ENCODE measurements at places on chromosomes 6 and 20. TPM values are rescaled to one million over a fixed set of nuclear protein-coding genes. Genes with fewer than 3 reads are reported as not detected.

- no peaks in the 10 kb centered on the region for H3K4me1 ChIP-seq
- H3K27me3 ChIP-seq: no peaks in the 10 kb centered on the region
- H3K4me3 ChIP-seq: no peak overlapping the region
- no peak overlapping the region for H3K27ac ChIP-seq
Observed at GRCh38 chr6:127539272-127539671, 20.1 kb upstream of the MTCL3 start.

Gene NFYA
- 17.1 TPM for total RNA-seq

DNA sequence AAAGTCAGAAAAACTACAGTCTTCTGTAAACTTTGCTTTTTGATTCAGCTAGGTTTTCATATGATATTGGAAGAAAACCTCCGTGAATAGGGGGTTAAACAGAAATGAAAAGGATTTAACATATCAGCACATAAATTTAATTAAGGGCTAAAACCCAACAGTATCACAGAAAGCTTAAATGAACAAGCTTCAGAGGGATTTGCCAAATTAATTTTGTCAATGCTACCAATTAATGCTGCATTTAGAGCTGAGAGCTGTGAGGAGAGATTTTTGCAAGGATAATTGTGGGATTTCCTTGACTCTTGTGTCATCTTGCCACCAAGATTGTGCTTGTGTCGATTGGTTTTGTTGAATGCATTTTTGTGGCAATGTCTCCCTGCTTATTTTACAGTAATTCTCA is 379.9 kb downstream of the CD109 start:
- no peak for DNase-seq
- no peak overlapping the region for H3K4me3 ChIP-seq
- H3K36me3 ChIP-seq: no peaks in the 10 kb centered on the region
- H3K4me1 ChIP-seq: no peaks in the 10 kb centered on the region
- H3K27me3 ChIP-seq: no peaks in the 10 kb centered on the region

- no peak overlapping the region for H3K4me3 ChIP-seq
- no peaks in the 10 kb centered on the region for H3K4me1 ChIP-seq
- no peak for DNase-seq
- no peak overlapping the region for H3K27ac ChIP-seq
- H3K36me3 ChIP-seq: no peaks in the 10 kb centered on the region
Observed at GRCh38 chr20:61210862-61211261, 41.2 kb upstream of the CDH4 start.

Gene FAM209A
- total RNA-seq: not detected

Gene MROH8
- total RNA-seq: 2.2 TPM

- H3K36me3 ChIP-seq: no peaks in the 10 kb centered on the region
- H3K4me3 ChIP-seq: no peak overlapping the region
- H3K27me3 ChIP-seq: no peaks in the 10 kb centered on the region
- H3K27ac ChIP-seq: no peak overlapping the region
- no peaks in the 10 kb centered on the region for H3K4me1 ChIP-seq
Observed at GRCh38 chr6:6803180-6803977, 214.9 kb downstream of the LY86 start.

Gene ABT1
- total RNA-seq: 13.1 TPM

- H3K27me3 ChIP-seq: peaks cover 47% of the 10 kb centered on the region
- peak; percentile 47 for DNase-seq
Observed at GRCh38 chr6:79947191-79948186, at the start of gene ELOVL4. ELOVL4 (minus strand) TSS chr6:79947553; CDS start chr6:79947279, 274 bp downstream.

DNA sequence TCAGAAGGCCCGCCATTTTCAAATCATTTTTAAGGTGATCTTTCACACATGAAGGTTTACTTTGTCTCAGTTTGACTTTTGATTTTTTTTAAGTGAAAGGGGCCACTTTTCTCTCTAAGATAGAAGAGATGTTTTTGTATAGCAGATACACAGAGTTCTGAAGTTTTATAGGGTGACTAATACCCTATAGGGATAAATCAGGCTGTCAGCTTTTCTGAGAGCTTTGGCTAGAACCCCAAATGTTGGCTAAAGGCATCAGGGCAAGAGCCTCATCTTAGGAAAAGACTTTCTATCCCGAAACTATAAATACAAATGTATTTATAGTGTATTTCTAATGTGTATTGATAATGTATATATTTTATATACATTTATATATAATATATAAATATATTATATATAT is 181.4 kb downstream of the TBX18 start:
- DNase-seq: no peak
- H3K27me3 ChIP-seq: no peaks in the 10 kb centered on the region
- no peaks in the 10 kb centered on the region for H3K4me1 ChIP-seq
- no peaks in the 10 kb centered on the region for H3K36me3 ChIP-seq
- no peak overlapping the region for H3K27ac ChIP-seq

Gene NR2E1
- not detected for total RNA-seq

DNA sequence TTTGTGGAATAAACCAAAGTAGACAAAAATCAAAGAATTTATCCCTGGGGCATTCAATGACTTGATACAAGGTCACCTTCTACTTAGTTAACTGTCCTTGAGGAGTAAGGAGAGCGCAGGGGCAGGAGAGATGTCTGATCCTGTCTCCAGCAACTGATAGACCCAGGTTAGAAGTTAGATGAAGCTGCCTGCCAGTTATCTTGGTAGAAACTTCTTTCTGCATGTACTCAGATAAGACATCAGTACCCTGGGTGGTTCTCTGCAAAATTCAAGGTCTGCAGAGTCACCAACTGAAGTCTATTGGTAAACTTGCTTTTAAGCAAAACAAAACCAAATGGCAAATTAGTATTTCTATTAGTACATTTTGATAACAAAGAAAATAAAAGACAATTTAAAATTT is 2.7 kb downstream of the SGK1 start:
- no peak overlapping the region for H3K4me3 ChIP-seq
- no peak for DNase-seq
- peaks cover 12% of the 10 kb centered on the region for H3K4me1 ChIP-seq
- H3K27ac ChIP-seq: no peak overlapping the region
- peaks cover 26% of the 10 kb centered on the region for H3K27me3 ChIP-seq

- no peak overlapping the region for H3K4me3 ChIP-seq
- peaks cover 18% of the 10 kb centered on the region for H3K27me3 ChIP-seq
- H3K36me3 ChIP-seq: no peaks in the 10 kb centered on the region
- peaks cover 4% of the 10 kb centered on the region for H3K4me1 ChIP-seq
- no peak for DNase-seq
- H3K27ac ChIP-seq: no peak overlapping the region
Observed at GRCh38 chr20:38897267-38897666, 28.9 kb upstream of the FAM83D start.

DNA sequence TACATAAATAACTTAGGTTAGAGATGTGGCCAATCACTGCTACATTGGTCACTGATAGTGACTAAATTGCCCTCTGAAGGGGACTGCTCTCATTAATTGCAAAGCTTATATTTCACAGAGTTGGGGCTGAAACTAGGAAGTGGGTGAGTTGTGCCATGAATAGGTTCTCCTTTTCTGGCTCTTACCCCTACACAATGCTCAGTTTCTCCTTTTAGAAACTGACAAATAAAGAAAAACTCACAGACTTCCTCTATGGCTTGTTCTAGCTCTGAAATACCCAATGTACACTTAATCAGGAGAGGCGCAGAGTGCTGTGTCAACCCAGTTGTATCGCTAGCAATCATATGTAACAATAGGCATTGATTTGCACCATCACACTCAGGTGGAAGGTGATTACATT is 41.2 kb upstream of the PROKR2 start:
- H3K36me3 ChIP-seq: no peaks in the 10 kb centered on the region
- H3K4me1 ChIP-seq: no peaks in the 10 kb centered on the region
- no peak overlapping the region for H3K4me3 ChIP-seq
- no peak overlapping the region for H3K27ac ChIP-seq
- no peaks in the 10 kb centered on the region for H3K27me3 ChIP-seq

- no peak for DNase-seq
- H3K27ac ChIP-seq: no peak overlapping the region
- H3K36me3 ChIP-seq: no peaks in the 10 kb centered on the region
- H3K27me3 ChIP-seq: no peaks in the 10 kb centered on the region
- no peak overlapping the region for H3K4me3 ChIP-seq
- H3K4me1 ChIP-seq: peaks cover 6% of the 10 kb centered on the region
Observed at GRCh38 chr6:111794727-111795452, 78.4 kb downstream of the FYN start.

- H3K27ac ChIP-seq: no peak overlapping the region
- DNase-seq: no peak
- no peaks in the 10 kb centered on the region for H3K4me1 ChIP-seq
- H3K4me3 ChIP-seq: no peak overlapping the region
Observed at GRCh38 chr6:25286891-25287290, 7.7 kb downstream of the CARMIL1 start.

- H3K27me3 ChIP-seq: no peaks in the 10 kb centered on the region
- no peak overlapping the region for H3K27ac ChIP-seq
- no peaks in the 10 kb centered on the region for H3K36me3 ChIP-seq
- H3K4me3 ChIP-seq: no peak overlapping the region
- DNase-seq: no peak
- peaks cover under 1% of the 10 kb centered on the region for H3K4me1 ChIP-seq
Observed at GRCh38 chr6:125904871-125905270, 51.7 kb upstream of the HINT3 start.

Gene MOXD1
- not detected for total RNA-seq

Gene CST1
- total RNA-seq: not detected

Gene PSORS1C1
- total RNA-seq: 19.0 TPM

Gene HCRTR2
- not detected for total RNA-seq

- H3K27me3 ChIP-seq: peaks cover 57% of the 10 kb centered on the region
- H3K36me3 ChIP-seq: no peaks in the 10 kb centered on the region
- no peak for DNase-seq
- no peak overlapping the region for H3K27ac ChIP-seq
- peaks cover 20% of the 10 kb centered on the region for H3K4me1 ChIP-seq
Observed at GRCh38 chr6:41637194-41638001, 870 bp upstream of the MDFI start.

GRCh38 chr6:87936065-87936464 is 111.6 kb upstream of the SPACA1 start:
- no peaks in the 10 kb centered on the region for H3K4me1 ChIP-seq
- H3K27me3 ChIP-seq: no peaks in the 10 kb centered on the region
- no peak for DNase-seq
- no peaks in the 10 kb centered on the region for H3K36me3 ChIP-seq

GRCh38 chr20:25503936-25504335 is 81.4 kb downstream of the NINL start:
- H3K4me1 ChIP-seq: no peaks in the 10 kb centered on the region
- no peaks in the 10 kb centered on the region for H3K36me3 ChIP-seq
- no peak overlapping the region for H3K4me3 ChIP-seq

Gene PBOV1
- total RNA-seq: not detected

DNA sequence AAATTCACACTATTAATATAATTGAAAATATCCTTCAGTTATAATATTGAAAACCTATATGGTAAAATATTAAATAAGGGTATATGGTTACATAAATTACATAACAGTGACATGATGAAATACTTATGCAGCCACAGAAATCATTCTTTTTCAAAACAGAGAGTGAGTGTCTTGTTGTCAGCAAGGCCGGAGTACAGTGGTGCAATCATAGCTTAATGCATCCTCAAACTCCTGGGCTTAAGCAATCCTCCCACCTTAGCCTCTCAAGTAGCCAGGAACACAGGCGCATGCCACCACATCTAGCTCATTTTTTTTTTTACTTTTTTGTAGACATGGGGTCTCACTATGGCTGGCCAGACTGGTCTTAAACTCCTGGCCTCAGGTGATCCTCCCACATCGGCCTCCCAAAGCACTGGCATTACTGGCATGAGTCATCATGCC is 40.4 kb downstream of the FAM8A1 start:
- DNase-seq: no peak
- H3K4me3 ChIP-seq: no peak overlapping the region
- no peak overlapping the region for H3K27ac ChIP-seq
- no peaks in the 10 kb centered on the region for H3K4me1 ChIP-seq
- no peaks in the 10 kb centered on the region for H3K36me3 ChIP-seq

Gene CYP39A1
- total RNA-seq: 2.3 TPM

DNA sequence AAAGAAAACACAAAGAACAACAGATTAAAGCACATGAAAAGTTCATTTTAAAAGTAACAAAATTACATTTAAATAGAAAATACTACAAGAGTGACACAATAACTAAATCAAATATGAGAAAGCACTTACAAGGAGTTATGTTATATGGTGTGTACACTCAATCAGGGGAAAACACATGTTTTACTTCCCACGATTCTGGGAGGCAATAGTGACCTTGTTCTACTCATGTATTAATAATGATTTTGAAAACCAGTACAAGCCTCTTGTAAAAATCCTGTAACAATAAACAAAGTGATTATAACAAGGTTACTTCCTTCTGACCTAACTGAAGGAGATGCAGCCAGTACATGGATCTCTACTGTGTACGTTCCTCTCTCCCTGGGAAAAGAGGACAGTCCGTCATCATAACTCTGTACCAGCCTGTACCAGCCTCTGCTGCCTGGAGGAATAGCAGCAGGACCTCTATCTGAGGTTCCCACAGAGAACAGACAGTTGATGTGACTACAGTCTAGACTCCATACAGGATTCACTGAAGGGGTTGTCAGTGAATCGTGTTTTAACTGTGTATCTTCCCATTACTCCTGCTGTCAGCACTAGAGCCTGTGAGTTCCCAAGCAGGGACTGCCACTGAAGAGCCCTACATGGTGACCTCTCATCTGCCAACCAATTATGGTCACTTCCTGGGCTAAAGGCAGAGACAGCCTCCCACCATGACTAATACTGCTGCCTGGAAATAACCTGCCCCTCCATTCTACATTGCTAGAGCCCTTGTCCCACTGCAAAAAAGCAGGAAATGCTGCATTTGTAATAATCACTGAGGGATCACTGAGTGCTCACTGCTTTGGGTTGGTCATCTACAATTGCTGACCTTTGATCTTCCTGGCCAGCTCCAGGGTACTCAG is 149.7 kb downstream of the KIF16B start:
- no peaks in the 10 kb centered on the region for H3K27me3 ChIP-seq
- H3K4me1 ChIP-seq: no peaks in the 10 kb centered on the region
- H3K4me3 ChIP-seq: no peak overlapping the region
- no peak overlapping the region for H3K27ac ChIP-seq
- no peaks in the 10 kb centered on the region for H3K36me3 ChIP-seq

Gene COL9A3
- 223 TPM for total RNA-seq

GRCh38 chr20:37741570-37741969 is 47.7 kb downstream of the CTNNBL1 start:
- H3K27ac ChIP-seq: no peak overlapping the region
- H3K36me3 ChIP-seq: no peaks in the 10 kb centered on the region
- DNase-seq: no peak
- no peaks in the 10 kb centered on the region for H3K4me1 ChIP-seq
- H3K27me3 ChIP-seq: no peaks in the 10 kb centered on the region

Gene IMPG1
- not detected for total RNA-seq

- H3K27me3 ChIP-seq: no peaks in the 10 kb centered on the region
- H3K27ac ChIP-seq: peak overlapping the region; percentile 48
- no peak for DNase-seq
Observed at GRCh38 chr6:56772737-56773184, 130.1 kb upstream of the DST start.

- no peaks in the 10 kb centered on the region for H3K36me3 ChIP-seq
- H3K27me3 ChIP-seq: no peaks in the 10 kb centered on the region
- no peak overlapping the region for H3K4me3 ChIP-seq
- H3K27ac ChIP-seq: no peak overlapping the region
- DNase-seq: no peak
- H3K4me1 ChIP-seq: no peaks in the 10 kb centered on the region
Observed at GRCh38 chr6:169945117-169945516, 193.7 kb downstream of the ERMARD start.
